Sciatic nerve (tissue), 2 donors: ENCODE measurements at places on chromosomes 13 and 19. TPM values are rescaled to one million over a fixed set of nuclear protein-coding genes. Genes with fewer than 3 reads are reported as not detected.

SYNGR4 gene
- not detected for total RNA-seq

KLK10 gene
- total RNA-seq, result 3.0 TPM

PPAN gene
- total RNA-seq, result 31.3 TPM

ODAD3 gene
- 0.31 TPM for total RNA-seq

NBEA gene
- 16.3 TPM for total RNA-seq

ZNF665 gene
- 8.4 TPM for total RNA-seq
